ENCODE measurements at places on chromosomes 2 and 18.

DNA sequence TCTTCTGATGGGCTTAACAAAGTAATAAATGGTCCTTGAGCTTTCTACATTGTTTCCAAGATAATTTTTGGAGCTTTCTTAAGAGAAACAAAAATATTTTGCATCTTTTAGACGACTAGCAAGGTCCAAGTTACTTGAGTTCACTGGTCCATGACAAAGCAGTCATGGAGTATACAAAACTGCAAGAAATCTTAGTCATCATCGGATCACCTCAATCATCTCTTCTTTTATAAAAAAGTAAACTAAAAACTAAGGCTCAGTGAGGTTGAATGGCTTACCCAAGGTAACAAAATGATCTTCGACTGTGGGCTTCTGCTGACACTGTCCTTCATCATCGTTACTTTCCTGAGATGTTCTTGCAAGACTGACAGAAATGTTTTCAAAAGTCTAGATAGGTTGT is 11.9 kb downstream of the FIGN start:
- DNase-seq = no peak

DNA sequence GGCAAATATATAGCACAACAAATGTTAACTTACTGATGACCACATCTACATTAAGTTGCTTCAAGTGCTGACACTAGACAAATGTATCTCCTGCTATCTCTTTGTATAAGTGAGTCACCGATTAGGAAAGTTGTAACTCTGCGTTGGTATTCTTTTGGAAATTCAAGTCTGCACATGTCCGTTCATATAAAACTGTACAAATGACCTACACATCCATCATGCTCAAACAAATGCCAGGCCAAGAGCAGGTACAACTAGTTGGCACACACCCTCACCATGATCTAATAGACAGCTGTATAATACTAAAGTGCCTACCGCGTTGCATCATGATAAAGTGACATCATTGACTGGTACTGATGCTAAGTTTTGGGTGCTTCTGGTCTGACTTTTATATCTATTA is 141.1 kb downstream of the RBMS1 start:
- DNase-seq = no peak

DNA sequence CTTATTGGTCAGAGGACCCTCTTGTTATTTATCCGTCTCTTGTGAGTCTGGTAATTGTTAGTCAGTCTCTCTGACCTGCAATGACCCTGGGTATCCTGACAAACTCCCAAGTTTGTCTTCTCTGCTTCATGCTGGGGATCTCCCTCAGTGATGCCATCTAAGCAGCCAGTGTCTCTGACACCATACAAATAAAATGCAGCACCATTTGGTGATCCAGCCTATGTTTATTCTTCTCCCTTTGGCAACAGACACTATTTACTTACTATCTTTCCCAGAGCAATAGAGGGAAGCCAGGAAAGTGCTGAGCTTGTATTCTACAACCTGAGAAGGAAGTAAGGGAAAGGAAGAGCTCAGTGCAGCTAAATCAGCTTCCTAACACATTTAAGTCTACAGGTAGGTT is 15.9 kb downstream of the SERPINE2 start:
- DNase-seq = no peak

GRCh38 chr2:179097131-179097530 is 47.2 kb upstream of the CCDC141 start:
- no peak for DNase-seq
